Naive thymus-derived CD8-positive, alpha-beta T cell (primary cell): ENCODE measurements at places on chromosomes 6 and 20.
A peak's percentile ranks its signal among the peaks of the same experiment; 100 is the strongest.

GRCh38 chr6:144659202-144660182, 374.4 kb downstream of the UTRN start:
- DNase-seq: no peak

DNA sequence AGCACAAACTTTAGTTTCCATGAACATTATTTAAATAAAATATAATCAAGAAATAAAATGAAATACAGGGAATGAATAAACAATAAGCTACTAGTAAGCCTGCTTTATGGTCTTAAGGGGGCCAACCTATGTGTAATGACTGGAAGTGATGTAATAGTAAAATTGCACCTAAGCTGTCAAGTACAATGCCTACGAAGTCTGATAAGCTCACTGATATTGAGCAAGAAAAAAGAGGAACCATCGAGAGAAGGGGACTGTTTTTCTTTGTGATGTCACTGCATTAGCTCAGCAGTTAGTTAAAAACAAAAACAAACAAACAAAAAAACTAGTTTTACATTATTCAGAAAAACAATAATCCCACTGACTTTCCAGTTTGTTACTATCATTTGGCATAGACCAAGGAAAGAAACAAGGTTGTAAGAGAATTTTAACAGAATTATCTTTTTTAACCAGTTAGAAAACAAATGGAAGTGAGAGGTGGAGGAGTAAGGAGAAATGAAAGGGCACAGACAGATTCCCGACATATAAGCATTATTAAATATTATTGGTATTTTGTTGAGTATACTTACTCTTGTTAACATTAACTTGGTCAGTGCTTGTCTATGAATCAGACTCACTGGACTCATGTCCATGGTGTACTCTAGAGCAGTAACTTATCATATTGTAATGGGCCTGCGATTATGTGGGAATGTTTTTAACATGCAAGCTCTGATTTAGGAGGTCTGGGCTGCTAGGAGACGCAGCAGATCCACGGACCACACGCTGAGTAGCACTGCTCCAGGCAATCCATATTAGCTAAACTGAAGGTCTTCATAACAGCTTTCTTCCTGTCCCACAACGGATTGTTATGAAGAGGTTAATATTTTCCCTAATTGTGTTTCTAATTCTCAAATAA, 99.6 kb upstream of the HMGCLL1 start:
- no peak for DNase-seq

- no peak for DNase-seq
Observed at GRCh38 chr20:50073500-50073899, 39.5 kb downstream of the UBE2V1 start.

- no peak for DNase-seq
Observed at GRCh38 chr6:135604035-135604860, 106.7 kb upstream of the AHI1 start.

- DNase-seq: no peak
Observed at GRCh38 chr20:5895626-5896025, 54.7 kb downstream of the TRMT6 start.

GRCh38 chr6:11251553-11252360, 19.3 kb upstream of the NEDD9 start:
- DNase-seq: no peak

- no peak for DNase-seq
Observed at GRCh38 chr6:146937316-146937715, 266.9 kb upstream of the STXBP5 start.

GRCh38 chr20:61929561-61929960, 136.1 kb downstream of the TAF4 start:
- no peak for DNase-seq

DNA sequence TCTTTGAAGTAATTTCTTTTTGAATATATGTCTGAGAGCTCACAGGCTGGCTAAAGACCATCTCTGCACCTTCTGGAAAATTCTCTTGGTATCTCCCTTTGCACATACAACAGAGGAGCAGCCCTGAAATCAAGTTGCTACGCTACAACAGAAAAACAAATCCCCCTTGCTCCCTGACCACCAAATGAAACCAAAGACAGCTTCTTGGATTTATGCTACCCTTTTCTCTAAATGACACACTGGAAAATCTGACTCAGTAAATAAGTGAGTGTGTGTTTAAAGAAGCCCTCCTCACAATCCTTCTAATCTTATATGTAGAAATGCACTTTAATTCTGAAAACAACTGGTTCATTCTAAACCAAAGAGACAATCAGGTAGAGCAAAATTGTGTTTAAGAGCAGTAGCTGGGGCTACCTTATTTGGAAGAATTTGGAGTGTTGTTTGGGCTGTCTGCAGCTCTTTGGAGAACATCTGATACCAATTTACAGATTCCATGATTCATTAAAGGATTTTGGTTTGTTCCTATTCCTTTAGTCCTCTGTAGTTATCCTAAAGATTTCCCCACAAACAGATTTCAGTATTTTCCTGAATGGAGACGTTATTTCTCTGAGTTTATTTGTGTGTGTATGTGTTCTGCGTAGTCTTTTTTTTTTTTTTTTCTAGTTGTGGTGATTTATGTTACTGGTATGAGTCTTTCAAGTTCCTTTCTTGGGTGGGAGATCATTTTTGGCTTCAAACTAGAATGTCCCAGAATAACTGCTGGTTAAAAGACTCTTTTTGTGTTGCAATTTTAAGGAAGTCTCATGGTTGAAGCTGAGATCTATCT, 36.4 kb upstream of the UTRN start:
- DNase-seq: no peak

GRCh38 chr20:62305149-62305764, 2.5 kb downstream of the ADRM1 start:
- no peak for DNase-seq

DNA sequence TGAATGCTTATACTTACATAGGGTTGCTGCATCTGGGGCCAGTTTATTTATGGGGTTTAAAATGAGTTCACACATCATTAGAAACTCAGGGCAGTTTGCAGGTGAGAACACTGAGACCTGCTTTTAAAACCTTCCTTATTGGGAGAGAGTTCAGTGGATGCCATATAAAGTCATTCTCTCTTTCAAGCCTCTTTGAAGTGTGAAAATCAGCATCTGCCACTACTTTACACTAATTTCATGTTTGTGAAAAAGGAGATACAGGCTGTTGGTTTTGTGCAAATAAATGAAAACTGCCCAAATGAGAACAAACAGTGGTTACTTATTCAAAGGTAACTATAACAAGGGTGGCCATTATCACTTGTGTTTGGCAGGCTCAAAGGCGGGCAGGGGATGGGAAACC, 530.5 kb downstream of the KIF16B start:
- no peak for DNase-seq

GRCh38 chr6:6556738-6557503, 31.6 kb upstream of the LY86 start:
- DNase-seq: peak; percentile 75

GRCh38 chr6:146594495-146594894, 4.3 kb upstream of the ADGB start:
- no peak for DNase-seq

- DNase-seq: no peak
Observed at GRCh38 chr20:18223409-18223808, 64.9 kb upstream of the ZNF133 start.

DNA sequence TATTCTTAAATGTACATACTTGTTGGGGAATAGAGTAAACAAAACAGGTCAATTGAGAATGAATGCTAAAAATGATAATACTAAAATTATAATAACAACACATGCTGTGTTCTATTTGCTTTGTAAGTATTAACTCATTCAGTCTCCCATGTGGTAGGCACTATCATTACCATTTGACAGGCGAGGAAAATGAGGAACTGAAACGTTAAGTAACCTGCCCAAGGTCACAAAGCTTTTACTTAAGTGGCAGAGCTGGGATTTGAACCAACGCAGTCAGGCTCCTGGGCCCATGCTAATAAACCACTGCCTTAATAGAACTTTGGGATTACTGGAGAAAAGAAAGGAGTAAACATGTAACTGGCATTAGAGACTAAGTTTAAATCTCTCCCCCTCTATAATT, 3.8 kb downstream of the NSFL1C start:
- no peak for DNase-seq

GRCh38 chr20:58719971-58720371, 27.4 kb downstream of the NPEPL1 start:
- no peak for DNase-seq

DNA sequence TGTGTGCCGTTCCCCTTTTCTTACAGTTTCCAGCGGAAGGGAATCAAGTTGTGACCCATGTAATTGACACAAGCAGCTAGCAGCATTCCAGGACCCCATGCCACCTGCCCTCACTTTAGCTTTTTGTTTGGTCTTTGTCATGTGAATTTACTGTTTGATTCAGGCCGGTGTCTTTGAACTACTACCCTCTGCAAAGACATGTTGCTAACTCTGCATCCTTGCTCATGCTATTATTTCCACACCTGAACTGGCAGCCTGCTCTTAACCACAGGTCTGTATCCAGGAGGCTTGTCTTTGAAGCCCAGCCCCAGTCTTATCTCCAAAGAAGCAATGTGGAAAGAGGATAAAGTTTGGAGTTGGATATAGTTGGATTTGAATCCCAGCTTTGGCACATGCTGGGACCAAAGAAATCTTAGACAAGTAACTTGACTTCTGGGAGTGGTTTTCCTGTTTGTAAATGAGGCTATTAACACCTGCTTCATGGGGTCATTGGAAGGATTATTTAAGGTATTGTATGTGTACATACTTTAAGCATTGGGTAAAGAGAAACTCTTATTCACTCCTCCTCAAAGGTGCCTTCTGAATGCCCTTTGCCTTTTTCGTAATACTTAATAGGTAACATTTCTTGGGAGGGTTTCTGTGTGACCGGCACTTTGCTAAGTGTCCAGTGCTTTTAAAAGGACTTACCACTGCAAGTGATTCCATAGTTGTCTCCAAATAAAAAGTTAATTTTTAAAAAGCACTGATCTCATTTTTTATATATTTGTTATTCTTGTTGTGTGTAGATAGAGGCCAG, 52.4 kb downstream of the RALY start:
- no peak for DNase-seq

- no peak for DNase-seq
Observed at GRCh38 chr6:108768166-108768555, 80.1 kb upstream of the ARMC2 start.

DNA sequence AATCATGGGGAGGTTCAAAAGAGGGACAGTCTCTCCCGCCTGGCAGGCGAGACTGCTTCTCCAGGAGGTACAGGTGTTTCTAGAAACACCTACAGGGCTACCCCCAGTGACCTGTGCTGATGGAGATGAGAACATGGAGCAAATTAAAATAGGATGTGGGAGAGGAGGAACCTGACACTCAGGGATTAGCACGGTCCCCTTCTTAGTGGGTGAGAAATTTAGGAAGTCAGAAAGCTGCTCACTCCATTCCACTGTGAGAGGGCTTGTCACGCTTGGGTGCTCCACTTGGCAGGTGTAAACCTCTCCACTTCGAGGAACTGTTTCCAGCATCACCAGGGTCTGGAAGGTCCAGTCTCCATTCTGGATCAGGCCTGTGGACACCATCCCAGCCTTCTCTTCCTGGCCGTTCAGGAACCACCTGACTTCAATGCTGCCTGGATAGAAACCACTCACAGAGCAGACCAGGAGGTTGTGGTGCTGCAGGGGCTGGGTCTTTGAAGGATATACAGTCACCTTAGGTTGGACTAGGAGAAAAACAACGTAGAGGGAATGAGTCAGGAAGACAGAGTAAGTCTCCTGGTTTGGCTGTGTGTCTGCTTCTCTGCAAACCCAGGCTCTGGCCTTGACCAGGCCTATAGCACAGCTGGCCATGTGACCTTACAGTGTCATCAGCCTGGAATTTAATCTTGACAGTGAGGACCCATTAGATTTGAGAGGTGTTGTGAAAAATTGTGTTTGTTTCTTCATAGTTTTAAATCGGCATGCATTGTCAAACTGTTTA, 8.1 kb downstream of the HLA-DRB1 start:
- DNase-seq: no peak

- DNase-seq: peak; percentile 35
Observed at GRCh38 chr6:158803733-158804143, 15.4 kb downstream of the EZR start.

DNA sequence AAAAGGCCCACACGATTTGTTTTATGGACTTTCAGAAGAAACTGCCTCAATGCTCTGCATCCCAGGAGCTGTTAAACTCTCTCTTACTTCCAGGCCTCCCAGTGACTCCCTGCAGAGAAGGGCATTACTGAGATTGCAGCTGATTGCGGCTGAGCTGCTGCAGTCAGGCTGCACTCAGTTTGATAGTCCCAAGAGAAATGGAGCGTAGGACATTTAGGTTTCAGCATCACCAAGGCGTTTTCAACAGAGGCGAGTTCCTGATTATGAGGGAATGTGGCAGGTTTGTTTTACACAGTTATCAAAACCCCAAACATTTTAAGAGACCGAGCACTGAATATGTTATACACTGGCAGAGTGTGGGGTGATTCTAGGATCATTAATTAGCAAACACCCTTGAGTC, 145.6 kb downstream of the TBX18 start:
- no peak for DNase-seq

DNA sequence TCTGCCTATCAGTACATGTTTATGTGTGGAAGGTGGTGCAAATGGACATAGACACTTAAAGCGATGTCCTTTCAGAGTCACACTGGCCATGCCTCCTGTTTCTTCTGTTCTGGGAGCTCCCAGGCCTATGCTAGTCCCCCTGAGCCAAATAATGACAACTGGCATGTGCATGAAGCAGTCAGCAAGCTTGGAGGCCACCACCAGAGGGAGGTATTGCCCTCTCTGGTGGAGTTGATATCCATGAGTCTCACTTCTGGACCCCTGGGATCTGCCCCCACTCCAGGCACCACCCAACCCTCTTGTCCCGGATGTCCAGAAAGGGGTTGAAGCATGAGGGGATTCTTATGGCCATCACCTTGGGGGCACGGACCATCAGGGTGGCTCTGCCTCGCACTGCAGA, 172.2 kb downstream of the AIG1 start:
- no peak for DNase-seq

GRCh38 chr6:155147958-155148663, 115.7 kb upstream of the CLDN20 start:
- no peak for DNase-seq

GRCh38 chr6:112618849-112619248, 271.7 kb downstream of the RFPL4B start:
- no peak for DNase-seq

- DNase-seq: no peak
Observed at GRCh38 chr6:127058936-127059335, 59.5 kb upstream of the RSPO3 start.

GRCh38 chr20:62147528-62147927, 4.0 kb downstream of the SS18L1 start:
- DNase-seq: no peak

DNA sequence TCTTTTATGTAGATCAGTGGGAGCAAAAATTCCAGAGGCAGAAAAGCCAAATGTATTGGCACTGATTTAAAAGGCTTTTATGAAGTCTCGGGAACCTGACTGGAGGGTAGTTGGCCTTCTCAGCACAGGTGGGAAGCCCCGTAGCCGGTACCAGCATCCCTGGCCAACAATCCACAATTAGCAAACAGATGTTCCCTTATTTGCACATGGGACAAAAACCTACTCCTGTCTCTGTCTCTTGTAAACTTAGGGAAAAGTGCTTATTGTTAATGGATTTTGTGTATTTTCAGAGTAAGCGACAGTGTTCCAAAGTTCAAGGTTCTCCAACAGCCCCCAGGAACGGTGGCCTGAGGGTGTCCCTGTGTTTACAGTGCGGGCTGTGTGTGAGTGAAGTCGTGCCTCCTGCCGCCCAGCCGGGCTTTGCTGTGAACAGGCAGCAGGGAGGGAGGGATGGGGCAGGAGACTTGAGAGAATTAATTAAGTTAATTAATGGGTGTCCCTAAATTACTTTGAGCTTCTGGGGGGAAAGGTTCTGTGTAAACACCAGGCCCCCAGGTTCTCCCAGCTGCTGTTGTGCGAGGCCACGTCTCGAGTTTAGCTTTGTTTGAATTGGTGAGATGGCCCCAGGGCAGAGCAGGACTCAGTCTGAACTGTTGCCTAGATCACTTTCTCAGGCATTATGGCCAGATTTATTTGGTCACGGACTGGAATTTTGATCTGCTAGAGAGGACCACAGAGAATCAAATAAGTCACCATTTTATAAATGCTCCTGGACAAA, 3.9 kb downstream of the SYNJ2 start:
- DNase-seq: no peak
